GM23338 (cell line): ENCODE measurements at places on chromosomes 3 and 15. TPM values are rescaled to one million over a fixed set of nuclear protein-coding genes. Genes with fewer than 3 reads are reported as not detected.

The C2CD4B gene
- 1.3 and 1.5 TPM in 2 replicates for total RNA-seq

The C3orf20 gene
- total RNA-seq, result not detected in 2 replicates

The EPHB1 gene
- 5.2 and 5.6 TPM in 2 replicates for total RNA-seq

The GABRA5 gene
- 15.5 and 25.9 TPM in 2 replicates for total RNA-seq

The CACNA2D2 gene
- 10.3 and 11.4 TPM in 2 replicates for total RNA-seq

- no peaks in the 10 kb centered on the region for H3K36me3 ChIP-seq
- no peaks in the 10 kb centered on the region for H3K27me3 ChIP-seq
- H3K4me1 ChIP-seq, result peaks cover 7% of the 10 kb centered on the region; the same call in 1 of the 2 replicates
- H3K27ac ChIP-seq, result no peak overlapping the region
- no peak overlapping the region for H3K4me3 ChIP-seq
- no peak for DNase-seq
Observed at GRCh38 chr3:111729087-111729846, 129.8 kb upstream of the PHLDB2 start.

- DNase-seq, result peak; percentile 47
- peaks cover 8% of the 10 kb centered on the region for H3K4me1 ChIP-seq
Observed at GRCh38 chr15:90859234-90860131, 8.9 kb upstream of the FURIN start.

DNA sequence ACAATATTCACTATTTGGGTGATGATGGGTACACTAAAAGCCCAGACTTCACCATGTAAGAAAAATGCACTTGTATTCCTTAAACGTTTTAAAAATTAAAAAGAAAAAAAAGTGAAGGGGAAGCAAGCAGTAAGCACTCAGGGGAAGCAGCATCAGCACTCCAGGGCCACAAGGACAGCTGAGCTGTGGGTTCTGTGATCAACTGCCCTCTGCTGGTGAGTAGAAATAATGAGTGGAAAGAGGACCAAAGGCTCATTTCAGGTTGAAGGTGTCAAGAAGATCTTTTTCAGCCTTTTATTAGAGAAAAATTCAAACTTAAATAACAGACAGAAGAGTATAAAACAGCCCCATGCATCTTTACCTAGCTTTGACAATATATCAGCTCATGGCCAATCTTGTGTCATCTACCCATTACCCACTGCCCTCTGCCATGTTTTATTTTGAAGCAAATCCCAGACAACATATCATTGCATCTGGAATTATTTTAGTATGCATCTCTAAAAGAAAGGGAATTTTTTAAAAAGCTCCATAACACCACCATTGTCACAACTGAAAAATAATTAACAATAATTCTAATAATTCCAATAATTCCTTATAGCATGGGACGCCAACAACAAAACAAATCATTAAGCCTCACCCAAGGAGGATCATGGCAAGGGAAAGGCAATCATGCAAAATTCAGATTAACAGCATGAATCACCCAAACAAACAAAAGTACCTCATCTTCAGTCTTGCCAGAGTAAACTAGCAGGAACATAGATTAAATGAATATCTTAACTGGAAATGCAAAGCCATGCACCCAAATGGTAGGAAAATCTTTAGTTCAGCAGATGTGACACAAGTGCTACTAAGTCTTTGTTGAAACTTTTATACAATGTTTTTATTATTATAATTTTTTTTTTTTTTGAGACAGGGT, 42.5 kb downstream of the TAMM41 start:
- 0 out of 2 replicates have a peak, but pooled peaks cover 7% of the 10 kb centered on the region for H3K36me3 ChIP-seq
- H3K4me3 ChIP-seq, result no peak overlapping the region
- no peak overlapping the region for H3K27ac ChIP-seq
- H3K4me1 ChIP-seq, result no peaks in the 10 kb centered on the region
- no peaks in the 10 kb centered on the region for H3K27me3 ChIP-seq
- DNase-seq, result peak; percentile 78

DNA sequence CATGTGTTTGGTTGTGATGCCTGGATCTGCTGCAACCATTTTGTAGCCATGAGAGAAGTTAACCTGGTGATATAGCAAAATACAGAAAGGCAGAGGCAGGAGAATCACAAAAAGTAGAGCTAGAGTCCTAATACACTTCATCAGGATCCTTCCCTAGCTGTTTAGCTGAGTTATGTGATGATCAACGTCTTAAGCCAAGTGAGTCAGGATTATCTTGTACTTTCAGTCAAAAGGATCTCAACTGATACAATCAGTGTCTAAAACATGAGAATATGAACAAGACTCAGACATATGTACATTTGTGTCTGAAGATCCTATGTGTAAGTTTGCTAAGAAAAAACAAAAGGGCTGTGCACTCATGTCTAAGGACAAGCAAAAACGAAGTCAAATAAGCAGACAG, 236.9 kb downstream of the NTRK3 start:
- peaks cover 17% of the 10 kb centered on the region for H3K4me1 ChIP-seq
- H3K4me3 ChIP-seq, result no peak overlapping the region
- DNase-seq, result no peak
- no peaks in the 10 kb centered on the region for H3K36me3 ChIP-seq
- no peak overlapping the region for H3K27ac ChIP-seq

DNA sequence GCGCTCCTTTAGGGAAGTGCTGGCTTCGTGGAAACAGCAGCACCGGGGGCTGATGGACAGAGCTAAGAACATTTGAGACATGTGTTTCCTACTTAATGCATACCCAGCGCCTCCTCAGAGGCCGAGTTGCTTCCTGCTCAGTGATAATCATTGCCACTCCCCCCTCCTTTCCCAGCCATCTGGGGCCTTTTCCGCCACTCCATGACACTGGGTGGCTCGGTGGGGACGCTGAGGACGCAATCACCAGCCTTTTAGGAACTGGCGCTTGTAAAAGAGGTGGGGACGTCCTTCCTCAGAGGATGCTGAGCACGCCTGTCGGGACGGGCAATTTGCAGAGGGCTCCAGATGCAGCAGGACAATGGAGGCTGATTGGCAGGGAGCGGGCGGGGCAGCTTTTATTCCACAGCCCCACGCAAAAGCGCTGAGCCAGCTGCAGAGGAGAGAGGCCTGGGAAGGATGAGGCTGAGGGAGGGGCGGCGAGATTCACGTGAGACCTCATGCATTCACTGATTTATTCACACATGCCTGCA, 22.2 kb upstream of the IQSEC1 start:
- H3K4me1 ChIP-seq, result no peaks in the 10 kb centered on the region
- no peak overlapping the region for H3K27ac ChIP-seq
- DNase-seq, result no peak

- H3K4me1 ChIP-seq, result peaks cover 11% of the 10 kb centered on the region; the same call in 1 of the 2 replicates
- H3K27ac ChIP-seq, result no peak overlapping the region
- no peaks in the 10 kb centered on the region for H3K36me3 ChIP-seq
- H3K27me3 ChIP-seq, result no peaks in the 10 kb centered on the region
- DNase-seq, result no peak
- H3K4me3 ChIP-seq, result no peak overlapping the region
Observed at GRCh38 chr3:65623362-65623761, 415.4 kb downstream of the MAGI1 start.

DNA sequence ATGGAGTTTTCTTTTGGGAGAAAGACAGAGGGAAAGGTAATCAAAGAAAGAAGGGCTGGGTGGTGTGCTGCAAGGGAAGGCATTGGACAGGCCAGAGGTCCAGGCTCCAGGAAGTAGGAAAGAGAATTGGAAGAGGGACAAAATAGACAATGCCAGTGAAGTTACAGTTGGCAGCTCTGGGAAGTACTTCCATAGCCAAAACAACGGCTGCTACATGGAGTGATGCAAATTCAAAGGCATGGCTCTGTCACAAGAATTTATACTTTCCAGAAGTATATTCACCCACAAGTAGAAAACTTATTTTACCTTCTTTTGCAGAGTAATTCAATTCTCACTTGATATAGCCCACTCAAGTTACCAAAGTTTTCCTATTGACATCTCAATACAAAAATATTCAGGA, 191.5 kb downstream of the TNIK start:
- DNase-seq, result no peak
- H3K36me3 ChIP-seq, result no peaks in the 10 kb centered on the region
- H3K4me3 ChIP-seq, result no peak overlapping the region
- peaks cover 35% of the 10 kb centered on the region for H3K4me1 ChIP-seq
- H3K27me3 ChIP-seq, result no peaks in the 10 kb centered on the region

DNA sequence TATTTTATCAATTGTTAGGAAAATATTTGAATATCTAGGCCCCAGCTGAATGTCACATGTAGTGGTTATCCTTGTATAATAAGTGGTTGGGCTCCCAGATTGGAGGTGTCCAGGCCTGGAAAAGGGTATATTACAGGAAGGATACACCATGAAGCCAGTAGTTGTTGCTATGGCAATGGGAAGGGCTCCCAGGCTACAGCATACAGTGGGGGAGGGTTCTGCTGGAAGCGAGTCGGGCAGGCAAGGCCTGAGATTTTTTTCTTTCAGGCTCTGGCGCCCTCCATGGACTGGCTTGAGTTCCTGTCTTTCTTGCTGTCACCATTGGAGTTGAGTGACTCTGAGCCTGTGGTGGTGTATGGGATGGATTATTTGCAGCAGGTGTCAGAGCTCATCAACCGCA, 8.9 kb downstream of the ECE2 start:
- no peak overlapping the region for H3K27ac ChIP-seq
- peak; percentile 95 for DNase-seq
- no peaks in the 10 kb centered on the region for H3K4me1 ChIP-seq

DNA sequence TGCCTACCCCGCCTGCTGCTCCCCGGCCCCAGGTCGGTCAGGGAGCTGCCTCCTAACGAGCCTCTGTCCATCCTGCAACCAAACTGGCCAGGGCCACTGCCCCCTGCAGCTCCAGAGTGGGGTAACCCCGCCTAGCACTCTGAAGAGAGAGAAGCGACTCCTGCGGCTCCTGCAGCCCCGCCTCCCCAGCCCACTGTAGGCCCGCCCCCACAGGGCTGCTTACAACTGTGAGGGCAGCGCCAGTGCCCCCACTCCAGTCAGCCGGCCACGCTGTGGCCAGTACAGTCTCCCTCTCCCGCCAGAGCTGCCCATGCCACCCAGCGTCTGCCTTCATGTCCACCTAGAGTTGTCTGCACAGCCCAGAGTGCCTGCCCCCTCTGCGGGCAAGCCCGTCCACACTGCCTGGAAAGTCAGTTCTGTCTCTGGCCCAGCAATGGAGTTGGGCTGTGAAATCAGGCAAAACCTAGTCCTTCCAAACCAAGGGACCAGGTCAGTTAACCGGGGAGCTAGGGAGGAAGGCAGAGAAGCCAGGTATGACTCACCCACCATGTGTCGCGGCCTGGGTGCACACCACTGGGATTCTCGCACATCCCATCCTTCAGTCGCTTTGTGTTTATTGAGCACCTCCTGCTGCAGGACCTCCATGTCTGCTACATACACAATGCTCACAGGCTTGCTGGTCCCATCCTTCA, 2.4 kb downstream of the UCN2 start:
- DNase-seq, result peak; percentile 92
- H3K36me3 ChIP-seq, result no peaks in the 10 kb centered on the region
- H3K4me1 ChIP-seq, result peaks cover 19% of the 10 kb centered on the region; the same call in 1 of the 2 replicates
- H3K27ac ChIP-seq, result no peak overlapping the region

DNA sequence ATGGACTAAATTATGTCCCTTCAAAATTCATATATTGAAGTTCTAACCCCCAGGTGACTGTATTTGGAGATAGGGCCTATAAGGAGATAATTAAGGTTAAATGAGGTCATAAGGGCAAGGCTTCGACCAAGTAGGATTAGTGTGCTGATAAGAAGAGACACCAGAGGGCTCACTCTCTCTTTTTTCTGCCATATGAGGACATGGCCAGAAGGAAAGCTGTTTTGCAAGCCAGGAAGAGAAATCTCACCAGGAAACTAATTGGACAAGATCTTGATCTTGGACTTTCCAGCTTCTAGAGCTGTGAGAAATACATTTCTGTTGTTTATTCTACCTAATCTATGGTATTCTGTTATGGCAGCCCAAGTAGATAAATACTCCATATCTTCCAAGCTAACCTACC, 503.6 kb upstream of the NAALADL2 start:
- peak; percentile 80 for DNase-seq
- H3K4me1 ChIP-seq, result no peaks in the 10 kb centered on the region
- no peaks in the 10 kb centered on the region for H3K27me3 ChIP-seq

- H3K4me3 ChIP-seq, result no peak overlapping the region
- H3K27me3 ChIP-seq, result no peaks in the 10 kb centered on the region
- no peaks in the 10 kb centered on the region; the same call in 1 of the 2 replicates for H3K36me3 ChIP-seq
- H3K27ac ChIP-seq, result no peak overlapping the region
Observed at GRCh38 chr3:72836923-72837322, 11.3 kb downstream of the SHQ1 start.

GRCh38 chr3:112656043-112656442, 15.1 kb upstream of the CCDC80 start:
- no peaks in the 10 kb centered on the region for H3K27me3 ChIP-seq
- H3K4me1 ChIP-seq, result no peaks in the 10 kb centered on the region
- H3K4me3 ChIP-seq, result no peak overlapping the region
- DNase-seq, result no peak
- no peaks in the 10 kb centered on the region; the same call in 1 of the 2 replicates for H3K36me3 ChIP-seq
- no peak overlapping the region for H3K27ac ChIP-seq

GRCh38 chr3:77323626-77324025, 283.7 kb downstream of the ROBO2 start:
- no peak overlapping the region for H3K4me3 ChIP-seq
- no peak overlapping the region for H3K27ac ChIP-seq
- H3K27me3 ChIP-seq, result no peaks in the 10 kb centered on the region

DNA sequence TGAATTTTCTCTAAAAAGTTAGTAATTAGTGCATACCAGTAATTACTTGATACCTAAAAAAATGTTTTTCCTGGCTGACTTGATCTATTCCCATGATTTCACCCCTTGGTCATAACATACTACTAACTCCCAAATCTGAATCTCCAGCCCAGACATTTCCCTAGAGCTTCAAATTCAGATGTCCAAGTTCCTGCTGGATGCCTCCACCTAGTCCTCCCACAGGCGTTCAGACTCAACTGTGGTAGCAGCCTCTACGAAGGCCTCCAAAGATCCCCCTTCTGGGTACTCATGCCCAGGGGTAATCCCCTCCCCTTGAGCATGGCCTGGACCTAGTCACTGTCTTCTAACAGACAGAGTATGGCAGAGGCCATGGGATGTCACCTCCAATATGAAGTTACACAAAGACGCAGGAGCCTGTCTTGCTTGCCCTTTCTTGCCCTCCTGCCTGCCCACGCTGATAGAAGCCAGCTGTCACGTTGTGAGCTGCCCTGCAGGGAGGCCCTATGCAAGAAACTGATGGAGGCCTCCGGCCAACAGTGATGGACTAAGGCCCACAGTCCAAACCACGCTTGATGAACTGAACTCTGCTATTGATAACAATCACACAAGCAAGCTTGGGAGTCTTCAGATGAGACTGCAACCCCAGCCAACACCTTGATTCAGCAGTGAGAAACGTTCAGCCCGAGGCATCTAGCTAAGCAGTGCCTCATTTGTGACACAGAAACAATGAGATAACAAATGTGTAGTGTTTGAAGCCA, 8.6 kb upstream of the FBN1 start:
- DNase-seq, result no peak
- no peaks in the 10 kb centered on the region for H3K27me3 ChIP-seq
- no peak overlapping the region for H3K27ac ChIP-seq
- H3K36me3 ChIP-seq, result no peaks in the 10 kb centered on the region
- H3K4me3 ChIP-seq, result no peak overlapping the region

- peaks cover 34% of the 10 kb centered on the region for H3K4me1 ChIP-seq
- H3K27me3 ChIP-seq, result no peaks in the 10 kb centered on the region
- no peak for DNase-seq
- H3K36me3 ChIP-seq, result no peaks in the 10 kb centered on the region
Observed at GRCh38 chr3:189637750-189638149, 6.6 kb downstream of the TP63 start.
